ENCODE measurements at places on chromosomes 13 and 19. TPM values are rescaled to one million over a fixed set of nuclear protein-coding genes. Genes with fewer than 3 reads are reported as not detected.
A peak's percentile ranks its signal among the peaks of the same experiment; 100 is the strongest.

DNA sequence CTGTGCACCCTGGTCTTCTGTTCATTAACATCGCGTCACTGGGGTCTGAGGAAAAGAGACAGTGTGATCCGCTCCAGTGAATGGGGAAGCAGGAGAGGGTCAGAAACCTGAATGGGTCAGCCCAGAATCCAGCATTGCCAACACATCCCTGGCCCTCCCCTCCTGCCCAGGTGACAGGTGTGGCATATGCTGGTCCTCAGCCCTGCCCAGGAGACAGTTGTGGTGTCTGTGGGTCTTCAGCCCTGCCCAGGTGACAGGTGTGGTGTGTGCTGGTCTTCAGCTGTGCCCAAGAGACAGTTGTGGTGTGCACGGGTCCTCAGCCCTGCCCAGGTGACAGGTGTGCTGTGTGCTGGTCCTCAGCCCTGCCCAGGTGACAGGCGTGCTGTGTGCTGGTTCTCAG, 8.0 kb downstream of the TFDP1 start:
- H3K36me3 ChIP-seq, result peaks cover 35% of the 10 kb centered on the region
- H3K27ac ChIP-seq, result no peak overlapping the region

- no peaks in the 10 kb centered on the region for H3K27me3 ChIP-seq
- DNase-seq, result no peak
- H3K4me3 ChIP-seq, result no peak overlapping the region
- H3K36me3 ChIP-seq, result peaks cover 3% of the 10 kb centered on the region
These were observed 27.1 kb downstream of the ZNF724 start for GRCh38 chr19:23222998-23223652.

DNA sequence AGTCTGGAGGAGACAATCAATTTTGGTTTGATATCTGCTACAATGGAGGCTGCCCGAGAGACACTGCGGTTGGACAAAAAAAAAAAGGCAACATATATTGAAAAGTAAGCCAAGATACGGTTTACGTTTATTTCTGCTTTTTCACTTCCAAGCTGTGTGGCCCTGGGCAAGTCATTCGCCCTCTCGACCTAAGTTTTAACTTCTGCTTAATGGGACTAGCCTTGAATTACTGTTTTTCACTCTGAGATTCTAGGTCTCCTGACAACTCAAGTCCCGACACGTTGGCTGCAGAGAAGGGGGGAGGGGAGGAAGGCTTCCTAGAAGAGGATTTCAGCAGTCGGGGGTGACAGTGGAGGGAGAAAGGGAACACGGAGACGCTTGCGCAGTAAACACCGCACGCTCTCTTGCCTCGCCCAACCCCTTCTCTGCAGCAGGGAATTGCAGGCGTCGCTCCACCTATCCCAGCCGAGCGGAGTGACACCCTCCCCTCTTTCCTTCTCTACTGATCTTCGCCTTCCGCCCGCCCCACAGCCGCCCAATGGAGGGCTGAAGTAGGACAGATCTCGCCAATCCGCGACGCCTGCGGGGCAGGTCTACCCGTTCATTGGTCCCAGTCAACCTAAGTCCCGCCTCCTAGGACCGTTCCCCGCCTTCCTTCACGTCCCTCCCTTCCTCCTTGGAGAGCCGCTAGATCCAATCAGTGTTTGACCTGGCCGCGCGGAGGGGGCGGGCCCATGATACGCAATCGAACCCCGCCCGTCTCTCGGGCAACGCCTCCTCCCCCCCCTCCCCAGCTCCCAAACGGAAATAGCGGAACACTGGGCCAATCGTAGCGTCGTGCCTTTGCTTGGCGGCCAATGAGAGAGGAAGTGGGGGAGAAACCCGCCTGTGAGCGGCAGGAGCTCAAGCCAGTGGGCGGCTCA, 533 bp upstream of the AP2A1 start:
- peak; percentile 100 for DNase-seq
- H3K4me3 ChIP-seq, result peak overlapping the region; percentile 83
- H3K27ac ChIP-seq, result peak overlapping the region; percentile 100
- H3K36me3 ChIP-seq, result peaks cover 1% of the 10 kb centered on the region

DNA sequence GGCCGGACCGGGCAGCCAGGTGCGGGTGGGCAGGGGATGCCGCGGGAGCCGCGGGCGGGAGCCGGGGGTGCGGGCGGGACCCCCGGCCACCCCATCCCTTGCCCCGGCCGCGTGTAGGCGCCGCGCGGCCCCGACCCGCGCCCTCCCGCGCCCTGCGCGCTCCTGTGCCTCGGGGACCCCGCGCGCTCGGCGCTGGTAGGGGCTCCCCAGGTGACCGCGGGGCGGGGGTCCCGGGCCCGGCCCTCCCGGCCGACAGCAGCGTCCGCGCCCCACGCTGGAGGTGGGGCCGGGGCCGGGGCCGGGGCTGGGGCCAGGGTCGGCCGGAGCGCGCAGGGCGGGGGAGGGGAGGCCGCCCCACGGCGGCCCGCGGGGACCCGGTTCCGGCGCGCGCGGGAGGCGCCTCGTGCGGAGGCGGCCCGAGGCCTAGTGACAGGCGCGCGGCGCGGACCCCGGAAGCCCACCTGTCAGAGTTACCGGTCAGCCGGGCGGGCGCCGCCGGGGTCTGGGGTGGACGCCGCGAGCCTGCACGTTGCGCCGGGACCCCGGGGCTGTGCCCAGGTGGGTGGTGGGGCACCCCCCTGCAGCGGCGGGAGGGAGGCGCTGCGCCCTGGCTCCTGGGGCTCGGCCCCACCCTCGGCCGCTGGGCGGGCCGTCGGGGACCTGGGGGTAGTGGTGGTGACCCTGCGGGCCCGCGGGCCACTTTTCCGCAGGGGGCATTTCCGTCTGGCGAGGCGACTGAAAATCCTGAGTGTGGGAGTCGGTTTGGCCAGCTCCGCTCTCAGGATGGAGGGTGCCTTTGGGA, 518 bp downstream of the TFDP1 start:
- no peaks in the 10 kb centered on the region for H3K27me3 ChIP-seq
- peaks cover 6% of the 10 kb centered on the region for H3K4me1 ChIP-seq
- H3K4me3 ChIP-seq, result peak overlapping the region; percentile 55
- H3K27ac ChIP-seq, result no peak overlapping the region
- H3K36me3 ChIP-seq, result peaks cover 26% of the 10 kb centered on the region

GRCh38 chr19:47679922-47680857, 33.0 kb upstream of the EHD2 start:
- H3K36me3 ChIP-seq, result peaks cover 9% of the 10 kb centered on the region
- no peak overlapping the region for H3K4me3 ChIP-seq
- H3K27ac ChIP-seq, result no peak overlapping the region
- H3K4me1 ChIP-seq, result no peaks in the 10 kb centered on the region

- no peak overlapping the region for H3K27ac ChIP-seq
- no peak for DNase-seq
- H3K27me3 ChIP-seq, result no peaks in the 10 kb centered on the region
- H3K36me3 ChIP-seq, result no peaks in the 10 kb centered on the region
These were observed 194.0 kb upstream of the PCDH17 start for GRCh38 chr13:57437587-57437986.

DNA sequence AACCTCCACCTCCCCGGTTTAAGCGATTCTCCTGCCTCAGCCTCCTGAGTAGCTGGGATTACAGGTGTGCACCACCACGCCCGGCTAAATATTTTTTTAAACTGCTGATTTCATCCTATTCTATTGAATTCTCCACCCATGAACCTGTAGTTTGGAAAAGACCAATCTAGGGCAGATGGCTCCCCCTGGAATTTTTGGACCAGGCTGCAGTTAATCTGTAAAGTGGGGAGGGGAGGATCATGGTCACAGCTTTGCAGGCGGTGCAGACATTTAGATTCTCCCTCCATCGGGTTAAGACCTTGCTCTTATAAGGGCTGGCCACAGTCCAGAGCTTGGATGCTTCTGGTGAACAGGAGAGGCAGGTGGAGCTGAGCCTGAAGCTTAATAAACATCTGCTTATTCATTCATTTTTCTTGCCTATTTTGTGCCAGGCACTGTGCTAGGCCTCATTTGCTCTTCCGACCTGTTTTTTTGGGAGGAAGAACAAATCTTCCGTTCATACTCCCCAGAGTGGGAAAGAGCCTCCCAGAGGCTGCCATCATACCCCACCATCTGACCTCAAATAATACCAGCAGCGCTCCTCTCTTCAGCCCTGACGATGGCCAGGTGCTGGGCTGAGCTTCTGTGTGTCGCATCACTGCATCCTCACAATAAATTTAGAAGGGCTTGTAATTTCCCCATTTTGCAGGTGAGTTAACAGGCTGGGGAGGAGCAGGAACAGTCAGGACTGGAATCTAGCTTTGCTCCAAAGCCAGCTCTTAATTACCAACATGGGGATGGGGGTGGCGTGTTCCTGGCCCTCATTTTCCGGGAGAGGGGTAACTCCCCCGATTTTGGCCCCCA, 902 bp upstream of the CCDC106 start:
- H3K36me3 ChIP-seq, result peaks cover 9% of the 10 kb centered on the region
- no peaks in the 10 kb centered on the region for H3K27me3 ChIP-seq
- no peak for DNase-seq
- H3K27ac ChIP-seq, result no peak overlapping the region
- peaks cover 32% of the 10 kb centered on the region for H3K4me1 ChIP-seq
- H3K4me3 ChIP-seq, result peak overlapping the region; percentile 67

DNA sequence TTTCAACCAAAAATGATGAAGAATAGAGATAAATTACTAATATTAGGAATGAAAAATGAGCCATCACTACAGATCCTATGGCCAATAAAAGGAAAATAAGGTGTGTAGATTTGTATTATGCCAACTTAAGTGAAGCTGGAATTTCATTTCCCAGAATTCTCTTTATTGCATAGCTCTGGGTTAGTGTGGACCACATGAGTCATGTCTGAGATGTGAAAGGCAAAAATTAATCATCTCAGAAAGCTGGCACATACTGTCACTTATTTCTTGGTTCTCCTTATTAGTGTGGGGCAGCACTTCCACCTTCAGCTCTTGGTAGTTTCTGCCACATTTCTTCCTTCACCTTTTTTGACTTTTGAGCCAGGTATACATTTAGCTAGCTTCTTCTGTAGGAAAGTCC, 82.6 kb downstream of the KATNAL1 start:
- H3K4me3 ChIP-seq, result no peak overlapping the region
- H3K27ac ChIP-seq, result no peak overlapping the region
- peaks cover 3% of the 10 kb centered on the region for H3K36me3 ChIP-seq

DNA sequence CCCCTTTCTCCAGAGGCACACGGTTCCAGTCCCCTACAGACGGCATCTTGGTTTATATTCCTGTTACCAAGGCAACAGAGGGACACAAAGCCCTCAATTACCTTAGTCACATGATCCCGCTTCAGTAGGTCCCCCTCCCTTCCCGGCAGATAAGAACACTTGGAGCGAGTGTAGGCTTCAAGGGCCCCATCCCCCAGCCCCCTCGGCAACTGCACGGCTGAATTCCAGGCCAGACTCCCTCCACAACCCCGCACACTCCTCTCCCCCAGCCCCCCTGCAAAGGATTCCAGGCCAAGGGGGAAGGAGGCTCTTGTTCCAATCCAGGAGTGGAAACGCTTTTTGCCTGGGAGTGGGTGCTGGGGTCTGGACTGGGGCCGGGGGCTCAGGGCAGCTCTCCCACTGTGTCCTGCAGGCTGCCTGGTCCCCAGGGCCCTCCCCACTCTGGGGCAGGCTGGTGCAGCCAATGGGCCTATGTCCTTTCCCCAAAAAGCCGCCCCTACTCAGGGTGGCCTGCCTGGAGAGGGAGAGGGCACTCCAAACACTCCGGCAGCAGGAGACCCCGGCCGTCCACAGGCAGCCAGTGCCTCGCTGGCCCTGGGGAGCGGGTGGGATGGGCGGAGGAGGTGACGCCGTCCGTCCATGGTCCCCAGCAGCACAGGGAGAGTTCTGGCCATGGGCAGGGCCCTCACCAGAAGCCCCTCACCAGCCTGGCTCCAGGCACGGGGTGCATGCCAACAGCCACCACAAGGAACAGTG, 62.6 kb downstream of the MLLT1 start:
- no peak overlapping the region for H3K27ac ChIP-seq
- DNase-seq, result no peak
- H3K4me1 ChIP-seq, result no peaks in the 10 kb centered on the region
- H3K4me3 ChIP-seq, result no peak overlapping the region
- H3K27me3 ChIP-seq, result no peaks in the 10 kb centered on the region
- peaks cover 6% of the 10 kb centered on the region for H3K36me3 ChIP-seq

DNA sequence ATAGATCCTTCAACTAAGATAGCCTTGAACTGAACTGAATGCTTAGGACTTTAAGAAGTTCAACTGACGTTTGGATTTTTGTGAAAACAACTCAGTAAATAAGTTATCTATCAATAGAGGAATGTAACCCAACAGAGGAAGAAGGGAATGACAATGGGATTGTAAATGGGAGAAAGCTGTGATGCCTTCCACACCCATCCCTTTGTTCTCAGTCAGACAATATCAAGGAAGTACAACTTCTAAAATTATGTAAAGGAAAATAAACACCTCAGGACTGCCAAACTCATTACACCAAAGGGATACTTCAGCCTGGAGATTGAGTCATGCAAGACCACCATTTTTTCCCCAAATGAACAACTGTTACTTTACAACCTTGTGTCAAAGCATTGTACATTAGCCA, 21.1 kb downstream of the CEACAM8 start:
- no peak for DNase-seq
- H3K4me3 ChIP-seq, result no peak overlapping the region
- no peaks in the 10 kb centered on the region for H3K4me1 ChIP-seq
- no peak overlapping the region for H3K27ac ChIP-seq

DNA sequence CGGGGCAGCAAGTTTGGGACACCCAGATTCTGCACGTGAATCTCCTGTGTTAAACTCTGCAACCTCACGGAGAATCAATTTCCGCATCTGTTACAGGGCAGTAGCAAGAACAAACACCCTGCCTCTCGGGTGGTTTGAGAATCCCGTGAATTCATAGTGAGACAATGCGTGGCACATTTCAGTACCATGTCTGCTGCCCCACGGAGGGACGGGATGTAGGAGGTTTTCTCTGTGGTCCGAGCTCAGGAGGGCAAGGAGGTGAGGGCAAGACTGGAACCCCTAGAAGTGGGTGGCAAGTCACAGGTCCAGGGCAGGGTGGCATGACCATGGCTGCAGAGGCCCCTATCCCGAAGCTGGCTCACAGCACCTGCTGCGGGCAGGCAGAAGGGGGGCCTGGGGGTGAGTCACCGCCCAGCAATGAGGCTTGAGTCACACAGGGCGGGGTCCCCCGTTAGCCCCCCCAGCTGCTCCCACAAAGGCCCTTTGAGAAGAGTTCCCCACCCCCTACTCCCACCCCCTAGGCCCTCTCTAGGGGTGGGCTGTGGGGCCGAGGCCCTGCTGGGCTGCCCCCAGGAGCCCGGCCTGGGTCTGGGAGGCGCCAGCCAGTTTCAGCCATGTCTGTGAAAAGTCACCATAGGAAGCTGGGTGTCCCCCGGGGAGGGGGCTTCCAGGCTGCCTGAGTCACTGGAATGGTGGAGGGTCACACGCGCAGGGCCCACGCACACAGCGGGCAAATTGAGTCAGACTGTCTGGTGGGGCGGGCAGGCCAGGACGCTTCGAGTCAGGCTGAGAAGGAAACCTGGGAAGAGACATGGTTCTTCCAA, 25.8 kb upstream of the NANOS3 start:
- no peak for DNase-seq
- H3K4me1 ChIP-seq, result peaks cover 43% of the 10 kb centered on the region
- H3K27me3 ChIP-seq, result no peaks in the 10 kb centered on the region
- H3K4me3 ChIP-seq, result peak overlapping the region; percentile 54

ELAVL3 gene
- not detected for polyA plus RNA-seq

CCDC61 gene
- 5.8 TPM for polyA plus RNA-seq

ACER1 gene
- 0.66 TPM for polyA plus RNA-seq

ADPRHL1 gene
- polyA plus RNA-seq, result 2.0 TPM

C3 gene
- 14.8 TPM for polyA plus RNA-seq

GAS6 gene
- 166 TPM for polyA plus RNA-seq

FTL gene
- polyA plus RNA-seq, result 2,115 TPM

KRTDAP gene
- 188 TPM for polyA plus RNA-seq

FCAR gene
- not detected for polyA plus RNA-seq

Measured in keratinocyte (primary cell).